ENCODE measurements at places on chromosomes 16 and 17. TPM values are rescaled to one million over a fixed set of nuclear protein-coding genes. Genes with fewer than 3 reads are reported as not detected.

DNA sequence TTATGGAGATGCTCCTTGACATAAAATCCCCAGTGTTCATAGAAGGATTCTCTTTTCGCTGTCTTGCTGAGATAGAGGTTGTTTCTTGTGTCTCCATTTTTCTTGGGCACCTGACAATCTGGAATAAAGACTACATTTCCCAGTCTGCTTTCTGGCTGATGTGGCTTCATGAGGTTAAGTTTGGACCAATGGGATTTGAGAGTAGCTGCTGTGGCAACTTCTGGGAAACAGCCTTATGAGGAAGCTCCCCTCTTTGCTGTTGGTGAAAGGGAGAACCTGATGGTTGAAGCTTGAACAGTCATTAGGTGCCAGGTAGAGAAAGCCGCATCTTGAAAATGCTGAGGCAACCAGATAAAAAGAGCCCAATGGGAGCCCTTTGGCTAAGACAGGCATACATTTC lies 24.4 kb downstream of the HS3ST4 start:
- no peak overlapping the region for H3K27ac ChIP-seq
- H3K4me1 ChIP-seq, result no peaks in the 10 kb centered on the region
- H3K4me3 ChIP-seq, result no peak overlapping the region
- H3K36me3 ChIP-seq, result no peaks in the 10 kb centered on the region

DNA sequence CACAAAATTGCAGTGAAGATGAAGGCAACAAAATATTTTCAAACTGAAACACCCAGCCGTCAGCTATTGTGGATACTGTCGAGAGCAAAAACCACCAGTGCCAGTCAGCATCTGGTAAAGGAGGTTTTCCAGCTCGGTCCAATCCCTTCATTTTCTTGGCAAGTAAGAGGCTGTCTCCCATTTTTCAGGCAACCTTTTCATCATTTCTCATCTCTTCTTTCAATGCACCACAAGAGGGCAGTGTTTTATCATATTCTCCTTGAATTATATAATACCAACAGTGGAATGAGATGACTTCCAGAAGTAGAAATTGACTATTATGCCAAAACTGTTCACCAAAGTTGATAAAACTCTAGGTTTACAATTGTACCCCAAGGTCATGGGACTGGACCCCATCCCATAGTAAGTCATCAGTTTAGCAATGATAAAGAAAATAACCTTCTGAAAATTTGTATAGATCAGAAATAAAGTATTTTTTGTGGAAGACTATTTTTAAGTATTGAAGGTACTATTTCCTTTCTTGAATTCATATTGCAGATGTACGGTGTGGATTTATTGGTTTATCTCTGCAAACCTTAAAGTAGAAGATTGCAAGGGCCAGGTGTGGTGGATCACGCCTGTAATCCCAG lies 16.8 kb downstream of the NQO1 start:
- no peak overlapping the region for H3K4me3 ChIP-seq
- H3K36me3 ChIP-seq, result no peaks in the 10 kb centered on the region
- no peaks in the 10 kb centered on the region for H3K27me3 ChIP-seq
- no peak overlapping the region for H3K27ac ChIP-seq
- no peak for DNase-seq

Gene CES4A
- 5.1 TPM for total RNA-seq

Gene PDIA2
- total RNA-seq, result not detected

Gene GSG1L2
- not detected for total RNA-seq

All from activated naive CD4-positive, alpha-beta T cell treated with anti-CD3 and anti-CD28 coated beads for 36 hours (primary cell).